ENCODE measurements at places on chromosomes 1 and 21. TPM values are rescaled to one million over a fixed set of nuclear protein-coding genes. Genes with fewer than 3 reads are reported as not detected.

Gene CYP4A11
- total RNA-seq = not detected

GRCh38 chr1:109024646-109025045, 17.3 kb downstream of the WDR47 start:
- H3K27me3 ChIP-seq = no peaks in the 10 kb centered on the region
- H3K4me3 ChIP-seq = no peak overlapping the region
- H3K27ac ChIP-seq = no peak overlapping the region
- no peaks in the 10 kb centered on the region for H3K4me1 ChIP-seq

GRCh38 chr1:148357037-148357436, 126.1 kb downstream of the PPIAL4G start:
- H3K27me3 ChIP-seq = peaks cover 41% of the 10 kb centered on the region
- H3K36me3 ChIP-seq = no peaks in the 10 kb centered on the region
- H3K27ac ChIP-seq = no peak overlapping the region
- H3K4me3 ChIP-seq = no peak overlapping the region
- peaks cover 3% of the 10 kb centered on the region for H3K4me1 ChIP-seq
- DNase-seq = no peak

- no peaks in the 10 kb centered on the region for H3K36me3 ChIP-seq
- H3K4me3 ChIP-seq = no peak overlapping the region
- DNase-seq = no peak
- H3K4me1 ChIP-seq = no peaks in the 10 kb centered on the region
- H3K27ac ChIP-seq = no peak overlapping the region
- H3K27me3 ChIP-seq = no peaks in the 10 kb centered on the region
Measured at GRCh38 chr1:177865807-177866206, 104.1 kb downstream of the SEC16B start.

- H3K27ac ChIP-seq = peak overlapping the region; percentile 17
- H3K4me1 ChIP-seq = no peaks in the 10 kb centered on the region
- no peaks in the 10 kb centered on the region for H3K27me3 ChIP-seq
- no peak for DNase-seq
- H3K4me3 ChIP-seq = no peak overlapping the region
Measured at GRCh38 chr1:25562101-25562927, 18.9 kb downstream of the LDLRAP1 start.

DNA sequence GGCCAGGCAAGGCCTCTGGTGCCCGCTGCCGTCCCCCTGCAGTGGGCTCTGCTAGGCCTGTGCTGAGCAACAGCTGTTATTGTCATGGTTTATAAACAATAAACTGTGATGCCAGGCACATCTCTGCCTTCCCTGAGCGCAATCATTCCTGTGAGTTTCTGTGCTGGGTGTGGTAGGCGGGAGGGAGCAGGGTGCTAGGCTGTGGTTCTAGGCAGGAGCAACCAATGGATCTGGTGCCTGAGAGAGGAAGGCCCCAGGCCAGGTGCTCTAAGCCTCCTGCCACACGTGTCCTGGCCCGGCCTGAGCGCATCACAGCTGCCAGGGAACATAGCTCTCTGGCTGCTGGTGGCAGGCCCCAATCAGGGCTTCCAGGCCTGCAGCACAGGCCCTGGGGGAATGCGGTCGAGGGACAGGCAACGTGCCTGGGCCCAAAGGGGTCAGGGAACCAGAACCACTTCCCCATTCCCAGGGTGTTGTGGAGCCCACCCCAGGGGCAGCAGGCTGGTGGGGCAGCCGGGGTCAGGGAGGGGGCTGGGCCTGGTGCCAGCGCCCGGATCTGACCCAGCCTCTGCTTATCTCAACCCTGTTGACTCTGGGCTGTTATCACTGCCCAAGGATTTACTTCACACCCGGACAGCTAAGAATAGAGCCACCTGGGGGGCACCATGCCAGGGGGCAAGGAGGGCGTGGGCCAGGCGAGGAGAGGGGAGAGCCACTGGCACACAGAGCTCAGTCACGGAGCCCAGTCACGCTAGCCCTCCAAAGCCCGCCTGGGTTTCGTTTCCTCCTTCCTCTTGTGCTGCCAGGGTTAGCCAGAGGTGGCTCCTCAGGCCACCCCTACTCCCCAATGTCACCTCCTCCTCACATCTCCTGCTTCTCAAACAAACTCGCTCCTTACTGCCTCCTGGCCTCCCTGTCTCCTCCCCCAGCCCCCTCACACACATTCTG, 11.5 kb downstream of the TRIM46 start:
- no peak overlapping the region for H3K4me3 ChIP-seq
- no peaks in the 10 kb centered on the region for H3K36me3 ChIP-seq
- DNase-seq = peak; percentile 63
- no peaks in the 10 kb centered on the region for H3K4me1 ChIP-seq
- H3K27me3 ChIP-seq = no peaks in the 10 kb centered on the region

DNA sequence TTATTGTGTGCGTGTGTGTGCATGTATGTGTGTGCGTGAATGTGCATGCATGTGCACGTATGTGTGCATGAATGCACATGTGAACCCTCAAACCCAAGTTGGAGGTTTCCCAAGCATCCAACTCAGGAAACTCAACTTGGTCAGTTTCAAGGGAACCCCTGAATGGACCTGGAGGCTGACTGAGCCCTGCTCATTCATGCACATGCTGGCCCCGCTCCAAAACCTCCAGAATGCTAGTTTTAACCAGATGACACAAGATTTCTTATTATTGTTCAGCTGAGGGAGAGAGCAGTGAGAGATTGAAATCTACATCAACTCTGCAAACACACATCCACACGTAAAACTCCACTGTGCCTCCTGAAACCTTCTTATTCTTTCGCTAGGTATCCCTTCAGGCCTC, 104.4 kb downstream of the OMA1 start:
- no peak overlapping the region for H3K4me3 ChIP-seq
- H3K4me1 ChIP-seq = peaks cover 20% of the 10 kb centered on the region
- H3K27ac ChIP-seq = no peak overlapping the region
- no peaks in the 10 kb centered on the region for H3K27me3 ChIP-seq
- DNase-seq = no peak
- H3K36me3 ChIP-seq = no peaks in the 10 kb centered on the region

Gene PKLR
- not detected for total RNA-seq

Gene SLAMF7
- 0.41 TPM for total RNA-seq

Gene TIE1
- 8.8 TPM for total RNA-seq

DNA sequence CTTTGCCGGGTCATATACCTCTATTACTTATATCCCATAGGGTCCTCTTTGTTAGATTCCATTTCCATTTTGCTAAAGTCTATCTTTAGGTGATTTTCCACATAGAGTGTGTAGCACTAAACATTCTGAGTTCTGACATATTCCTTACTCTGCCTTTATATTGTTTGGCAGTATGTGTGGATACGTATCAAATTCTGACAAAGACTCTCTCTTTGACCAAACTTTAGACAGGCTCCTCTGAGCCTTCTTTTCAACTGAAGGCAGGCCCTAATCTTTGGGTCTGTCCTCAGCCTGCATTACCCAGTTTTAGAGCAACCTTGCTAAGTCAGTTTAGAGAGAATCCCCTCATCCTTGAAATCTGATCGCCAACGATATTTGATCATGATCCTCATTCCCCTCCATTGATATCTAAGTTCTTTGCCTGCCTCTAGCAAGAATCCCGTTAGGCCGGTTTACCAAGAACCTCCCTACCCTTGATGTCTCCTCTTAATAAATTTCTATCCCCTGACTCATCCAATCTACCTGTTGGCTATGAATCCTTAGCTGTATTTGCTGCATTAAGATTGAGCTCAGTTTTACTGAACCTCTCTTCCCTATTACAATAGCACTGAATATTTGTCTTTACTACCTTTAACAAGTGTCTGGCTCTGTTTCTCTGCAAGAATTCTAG, 10.4 kb upstream of the PPT1 start:
- DNase-seq = no peak
- H3K4me1 ChIP-seq = no peaks in the 10 kb centered on the region
- H3K36me3 ChIP-seq = no peaks in the 10 kb centered on the region
- H3K27me3 ChIP-seq = no peaks in the 10 kb centered on the region
- no peak overlapping the region for H3K27ac ChIP-seq
- H3K4me3 ChIP-seq = no peak overlapping the region

Gene ALPL
- 0.49 TPM for total RNA-seq

- peaks cover 41% of the 10 kb centered on the region for H3K4me1 ChIP-seq
- no peaks in the 10 kb centered on the region for H3K27me3 ChIP-seq
- peak overlapping the region; percentile 78 for H3K27ac ChIP-seq
- H3K4me3 ChIP-seq = peak overlapping the region; percentile 16
Measured at GRCh38 chr1:167554028-167554779, 642 bp upstream of the CREG1 start.

DNA sequence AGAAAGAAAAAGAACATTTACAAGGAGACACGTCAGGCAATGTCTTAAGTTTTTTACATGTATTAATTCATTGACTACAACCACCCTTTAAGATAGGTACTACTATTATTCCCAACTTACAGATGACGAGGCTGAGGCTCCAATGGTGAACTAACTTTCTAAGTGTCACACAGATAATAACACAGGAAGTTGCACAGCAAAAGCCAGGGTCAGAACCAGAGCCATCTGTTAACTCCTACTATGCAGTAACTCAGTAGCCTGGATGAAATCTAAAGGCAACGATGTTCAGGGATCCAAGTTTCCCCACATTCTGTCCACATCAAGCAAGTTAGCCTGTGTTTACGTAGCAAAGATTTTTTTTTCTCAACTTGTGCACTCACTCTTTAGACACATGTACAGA, 371.7 kb downstream of the PTPRC start:
- DNase-seq = no peak
- H3K27me3 ChIP-seq = no peaks in the 10 kb centered on the region
- H3K4me1 ChIP-seq = peaks cover 4% of the 10 kb centered on the region
- H3K4me3 ChIP-seq = no peak overlapping the region
- H3K36me3 ChIP-seq = no peaks in the 10 kb centered on the region

- peaks cover 93% of the 10 kb centered on the region for H3K36me3 ChIP-seq
- DNase-seq = no peak
- no peak overlapping the region for H3K27ac ChIP-seq
- H3K4me1 ChIP-seq = no peaks in the 10 kb centered on the region
Measured at GRCh38 chr1:154344977-154345837, 19.9 kb downstream of the ATP8B2 start.

Gene SCP2
- total RNA-seq = 170 TPM

Gene SPRR3
- not detected for total RNA-seq

DNA sequence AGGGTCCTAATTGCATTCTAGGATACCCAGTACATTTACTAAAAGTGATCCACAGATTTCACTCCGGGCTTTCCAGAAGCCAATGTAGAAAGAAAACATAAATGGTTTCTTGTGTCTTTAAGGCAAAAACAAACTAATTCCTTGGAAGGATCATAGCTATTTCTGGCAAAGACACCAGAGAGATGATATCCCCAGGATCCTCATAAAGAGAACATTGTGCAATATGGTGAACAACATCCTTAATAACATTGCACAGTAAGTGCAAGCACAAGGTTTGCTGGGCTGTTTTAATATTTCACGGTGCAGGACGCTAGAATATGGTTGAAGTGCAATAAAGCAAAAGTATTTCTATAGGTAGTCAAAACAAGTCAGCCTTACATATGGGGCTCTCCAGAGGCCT, 83.0 kb downstream of the NTPCR start:
- H3K4me3 ChIP-seq = no peak overlapping the region
- H3K4me1 ChIP-seq = no peaks in the 10 kb centered on the region
- DNase-seq = no peak
- no peaks in the 10 kb centered on the region for H3K36me3 ChIP-seq
- H3K27me3 ChIP-seq = no peaks in the 10 kb centered on the region

DNA sequence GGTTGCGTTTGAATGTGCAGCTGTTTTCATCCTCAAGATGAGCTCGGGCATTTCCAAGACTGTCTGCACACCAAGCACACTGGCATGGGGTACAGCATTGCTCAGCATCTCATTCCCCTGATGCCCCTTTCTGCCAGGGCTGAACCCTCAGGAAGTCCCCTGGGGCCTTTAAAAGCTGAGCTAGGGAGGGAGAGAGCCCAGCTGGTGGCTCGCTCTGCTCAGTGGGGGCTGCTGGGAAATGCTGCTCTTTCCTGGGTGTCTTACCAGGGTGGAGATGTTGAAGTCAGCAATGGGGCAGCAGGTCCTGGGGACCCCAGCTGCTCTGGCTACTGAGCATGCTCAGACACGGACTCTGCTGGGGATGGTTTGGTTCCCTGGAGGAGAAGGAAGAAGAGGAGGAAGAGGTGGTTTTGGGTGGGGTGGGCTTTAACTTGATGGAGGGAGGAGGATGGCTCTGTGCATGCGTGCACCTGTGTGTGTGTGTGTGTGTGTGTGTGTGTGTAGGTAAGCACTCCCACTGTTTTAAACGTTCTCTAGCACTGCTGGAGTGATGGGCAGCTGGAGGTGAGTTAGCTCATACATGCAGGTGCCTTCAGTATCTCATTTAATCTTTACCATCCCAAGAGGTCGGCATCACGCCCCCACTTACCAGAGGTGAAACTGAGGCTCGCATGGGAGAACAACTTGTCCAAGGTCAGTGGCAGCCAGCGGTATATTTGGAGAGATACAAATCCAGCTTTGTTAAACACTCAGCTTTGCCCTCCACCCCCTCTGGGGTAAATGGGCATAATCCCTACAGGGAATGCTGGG, 40.9 kb downstream of the ACTL8 start:
- H3K27ac ChIP-seq = no peak overlapping the region
- H3K27me3 ChIP-seq = peaks cover 19% of the 10 kb centered on the region
- H3K4me1 ChIP-seq = peaks cover 14% of the 10 kb centered on the region
- no peak for DNase-seq
- H3K4me3 ChIP-seq = no peak overlapping the region

GRCh38 chr1:155940993-155941844, at the start of gene RXFP4:
Gene RXFP4 (plus strand): TSS chr1:155941638. CDS start chr1:155941710, 72 bp downstream.
- H3K4me3 ChIP-seq = no peak within 1 kb of the TSS
- H3K27me3 ChIP-seq = no peaks in the 10 kb centered on the region
- H3K27ac ChIP-seq = peak within 1 kb of the TSS; percentile 26
- peaks cover 4% of the 10 kb centered on the region for H3K4me1 ChIP-seq
- no peak for DNase-seq

DNA sequence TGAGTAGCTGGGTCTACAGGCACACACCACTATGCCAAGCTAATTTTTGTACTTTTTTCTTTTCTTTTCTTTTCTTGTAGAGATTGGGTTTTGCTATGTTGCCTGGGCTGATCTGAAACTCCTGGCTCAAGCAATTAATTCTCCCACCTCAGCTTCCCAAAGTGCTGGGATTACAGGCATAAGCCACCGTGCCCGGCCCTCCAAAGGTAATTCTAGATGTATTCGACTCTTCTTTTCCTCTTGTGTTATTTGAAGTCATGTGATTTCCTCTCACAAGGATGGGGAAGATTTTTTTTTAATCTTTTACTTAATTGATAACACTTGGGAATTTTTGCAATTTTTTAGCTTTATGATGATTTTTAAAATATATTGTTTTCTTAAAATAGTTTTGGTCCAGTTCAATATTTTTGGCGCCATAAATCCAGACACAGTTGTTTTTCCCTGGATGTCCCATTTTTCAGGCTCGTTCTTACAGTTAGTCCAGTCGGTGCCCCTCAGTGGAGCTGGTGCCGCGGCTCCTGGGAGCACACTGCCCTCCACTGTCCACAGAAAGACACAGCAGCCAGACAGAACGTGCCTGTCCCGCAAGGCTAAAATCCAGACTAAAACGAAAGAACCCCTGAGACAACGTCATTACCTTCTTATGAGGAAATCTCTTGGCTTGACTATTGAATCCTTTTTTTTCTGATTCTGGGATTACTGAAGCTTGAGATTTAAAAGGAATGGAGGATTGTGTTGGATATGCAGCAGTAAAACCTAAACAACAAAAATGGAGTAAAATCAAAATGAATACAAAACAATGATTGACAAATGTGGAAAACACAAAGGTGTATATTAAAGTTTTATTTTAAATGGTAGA, 22.4 kb downstream of the STPG1 start:
- peaks cover 4% of the 10 kb centered on the region for H3K36me3 ChIP-seq
- H3K4me3 ChIP-seq = no peak overlapping the region
- no peaks in the 10 kb centered on the region for H3K27me3 ChIP-seq
- H3K27ac ChIP-seq = peak overlapping the region; percentile 83

GRCh38 chr1:171084870-171085269, 5.8 kb upstream of the FMO3 start:
- no peaks in the 10 kb centered on the region for H3K27me3 ChIP-seq
- H3K4me1 ChIP-seq = no peaks in the 10 kb centered on the region
- H3K36me3 ChIP-seq = no peaks in the 10 kb centered on the region
- no peak overlapping the region for H3K27ac ChIP-seq
- H3K4me3 ChIP-seq = no peak overlapping the region
- DNase-seq = no peak
